HuH-7 (cell line): ENCODE measurements at places on chromosomes 5 and 9.

- no peak for DNase-seq
Observed at GRCh38 chr5:147520450-147520849, 10.6 kb upstream of the DPYSL3 start.

- no peak for DNase-seq
Observed at GRCh38 chr9:6923086-6923485, 165.3 kb downstream of the KDM4C start.

DNA sequence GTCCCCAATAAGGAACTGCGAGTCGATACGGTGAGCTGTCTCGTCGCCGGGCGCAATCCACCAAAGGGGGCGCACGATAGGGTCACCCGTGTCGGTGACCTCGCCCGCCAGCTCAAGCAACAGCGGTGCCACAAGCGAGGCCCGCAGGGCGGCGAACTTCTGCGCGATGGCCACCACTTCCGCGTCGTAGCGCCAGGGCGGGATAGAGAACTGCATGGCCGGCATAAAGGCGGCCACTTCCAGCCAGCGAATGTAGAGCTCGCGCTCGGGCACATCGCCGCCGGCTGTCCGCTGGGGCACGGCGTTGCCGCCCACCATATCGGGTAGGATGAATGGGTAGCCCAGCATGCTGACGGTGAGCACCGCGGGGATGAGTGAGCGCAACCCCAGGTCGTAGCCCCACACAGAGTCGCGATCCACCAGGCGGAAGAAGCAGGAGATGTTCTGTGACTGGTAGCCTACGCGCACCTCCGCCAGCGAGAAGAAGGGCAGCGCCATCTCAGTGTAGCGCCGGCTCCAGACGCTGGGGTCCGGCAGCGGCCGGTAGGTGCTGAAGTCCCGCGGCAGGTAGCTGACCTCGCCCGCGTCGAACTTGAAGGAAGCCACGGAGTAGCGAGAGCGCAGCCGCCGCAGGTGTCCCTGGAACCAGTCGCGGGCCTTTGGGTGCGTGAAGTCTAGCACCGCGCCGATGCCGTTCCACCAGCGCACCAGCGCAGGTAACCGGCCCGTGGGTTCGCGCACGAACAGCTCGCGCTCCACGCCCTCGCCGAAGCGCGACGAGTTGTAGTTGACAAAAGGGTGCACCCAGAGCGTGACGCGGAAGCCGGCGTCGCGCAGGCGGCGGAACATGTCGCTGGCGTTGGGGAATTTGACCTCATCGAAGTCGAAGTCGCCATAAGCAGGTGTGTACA lies 5.5 kb downstream of the MYORG start:
- DNase-seq = no peak

DNA sequence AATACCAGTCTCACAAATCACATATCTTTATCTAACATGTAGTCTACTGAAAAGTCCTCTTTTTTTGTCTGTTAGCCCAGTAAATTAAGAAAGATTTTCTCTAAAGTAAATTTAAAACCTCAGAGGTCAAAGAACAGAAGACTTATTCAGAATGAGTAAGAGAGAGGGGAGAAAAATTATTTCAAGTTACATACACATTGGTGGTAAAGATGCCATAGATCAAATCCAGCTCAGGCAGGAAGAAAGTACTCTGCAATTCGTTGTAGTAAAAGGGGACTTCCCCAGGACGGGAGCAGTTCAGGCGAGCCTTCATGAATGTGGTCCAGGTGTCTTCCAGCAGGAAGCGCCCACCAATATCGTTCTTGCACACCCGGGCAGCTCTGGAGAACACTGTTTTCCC lies 344.1 kb downstream of the SEMA5A start:
- no peak for DNase-seq

DNA sequence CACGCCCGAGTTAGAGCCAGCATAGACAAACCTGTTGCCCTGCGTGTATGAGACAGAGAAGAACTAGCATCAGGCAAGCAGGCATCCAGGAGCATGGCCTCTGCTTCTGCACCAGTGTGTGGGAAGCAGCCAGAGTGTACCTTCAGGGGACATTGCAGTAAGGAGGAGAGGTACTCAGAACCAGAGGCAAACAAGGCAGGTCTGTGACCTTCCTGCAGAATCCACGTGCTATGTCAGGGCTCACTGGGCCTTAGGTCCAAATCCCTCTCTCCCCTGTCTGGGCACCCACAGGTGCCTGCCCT lies 63.0 kb downstream of the SECISBP2 start:
- DNase-seq = no peak

- no peak for DNase-seq
Observed at GRCh38 chr5:115817386-115817785, 927 bp upstream of the CDO1 start.

GRCh38 chr9:129396365-129396708 lies 218.3 kb upstream of the IER5L start:
- DNase-seq = no peak

DNA sequence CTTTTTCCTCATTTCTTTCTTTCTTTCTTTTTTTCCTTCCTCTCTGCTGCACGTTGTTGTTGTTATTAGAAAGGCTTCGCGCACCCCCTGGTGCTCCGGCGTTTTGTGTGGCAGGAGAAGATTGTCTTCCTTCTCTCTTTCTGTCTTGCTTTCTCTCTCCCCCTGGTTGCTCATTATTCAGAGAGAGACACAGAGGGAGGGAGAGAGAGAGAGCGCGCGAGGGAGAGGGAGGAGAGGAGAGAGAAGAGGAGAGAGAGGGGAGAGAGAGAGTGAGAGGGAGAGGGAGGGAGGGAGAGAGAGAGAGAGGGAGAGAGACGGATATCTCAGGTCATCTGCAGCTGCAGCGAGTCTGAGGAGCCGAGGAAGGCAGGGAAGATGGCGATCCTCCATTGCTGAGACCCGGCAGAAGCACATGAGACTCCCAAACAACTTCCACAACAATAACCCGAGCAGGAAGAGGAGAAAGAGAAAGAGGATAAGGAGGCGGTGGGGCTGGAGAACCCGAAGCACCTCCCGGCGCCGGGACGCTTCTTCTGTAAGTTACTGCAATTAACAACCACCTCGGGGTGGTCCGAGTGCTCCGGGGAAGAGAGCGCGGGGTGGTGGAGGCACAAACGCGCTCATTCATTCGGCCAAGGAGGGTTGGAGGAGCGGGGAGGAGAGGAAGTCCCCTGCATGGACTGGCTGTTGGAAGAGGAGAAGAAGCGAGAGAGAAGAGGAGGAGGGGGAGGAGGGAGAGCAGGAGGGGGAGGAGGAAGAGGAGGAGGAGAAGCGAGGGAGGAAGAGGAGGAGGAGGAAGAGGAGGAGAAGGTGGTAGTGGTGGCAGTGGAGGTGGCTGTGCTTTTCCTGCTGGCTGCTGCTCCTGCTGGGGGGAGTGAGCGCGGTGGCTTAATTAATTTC lies at the start of gene ZNF462:
Gene ZNF462 (plus strand): TSS at position 346 of the 900 bp plus-strand sequence. CDS start 60,218 bp downstream, outside the sequence.
- DNase-seq = peak; percentile 39

GRCh38 chr9:116647515-116647809 lies 39.6 kb upstream of the TRIM32 start:
- DNase-seq = no peak

GRCh38 chr5:132751971-132752580 lies 4.8 kb downstream of the CCNI2 start:
- DNase-seq = no peak

GRCh38 chr5:102154291-102154690 lies 141.8 kb downstream of the SLCO4C1 start:
- no peak for DNase-seq

GRCh38 chr5:8842971-8843551 lies 702.8 kb downstream of the SEMA5A start:
- DNase-seq = peak; percentile 4

DNA sequence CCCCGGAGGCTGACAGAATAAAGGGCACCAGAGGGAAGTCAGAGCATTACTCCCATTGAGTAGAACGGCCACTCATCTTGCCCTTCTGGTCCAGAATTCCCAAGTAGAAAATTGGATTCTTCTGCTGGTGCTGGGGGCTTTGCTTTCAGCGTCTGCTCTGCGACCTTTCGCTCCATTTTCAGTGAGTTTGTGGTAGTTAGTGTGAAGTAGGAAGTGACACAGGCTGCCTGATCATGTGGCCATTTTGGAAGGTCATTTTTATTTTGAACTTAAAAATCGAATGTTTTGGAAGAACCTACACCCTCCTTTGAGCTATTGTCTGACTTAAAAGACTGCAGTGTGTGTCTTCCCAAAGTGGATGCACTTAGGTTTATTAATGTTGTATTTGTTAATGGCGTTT lies 56.7 kb upstream of the FAM120AOS start:
- DNase-seq = no peak

- DNase-seq = peak; percentile 5
Observed at GRCh38 chr5:180399401-180400215, 46.5 kb upstream of the GFPT2 start.

DNA sequence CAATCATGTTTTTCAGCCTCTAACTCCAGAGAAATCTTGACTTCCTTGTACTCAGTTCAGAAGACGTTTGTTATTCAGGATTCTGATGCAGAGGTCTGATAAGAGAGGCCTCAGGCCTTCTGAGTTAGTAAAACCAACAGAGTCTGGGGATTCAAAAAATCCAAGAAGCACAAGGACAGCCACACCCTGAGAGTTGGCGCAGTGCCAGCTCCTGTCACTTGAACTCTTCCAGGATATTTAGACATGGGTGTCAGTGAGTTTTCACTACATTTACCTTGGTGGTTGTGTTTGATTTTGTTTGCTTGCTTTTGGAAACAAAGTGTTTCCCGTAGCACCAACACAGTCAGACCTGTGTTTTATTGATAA lies 41.6 kb upstream of the PDE8B start:
- DNase-seq = no peak

DNA sequence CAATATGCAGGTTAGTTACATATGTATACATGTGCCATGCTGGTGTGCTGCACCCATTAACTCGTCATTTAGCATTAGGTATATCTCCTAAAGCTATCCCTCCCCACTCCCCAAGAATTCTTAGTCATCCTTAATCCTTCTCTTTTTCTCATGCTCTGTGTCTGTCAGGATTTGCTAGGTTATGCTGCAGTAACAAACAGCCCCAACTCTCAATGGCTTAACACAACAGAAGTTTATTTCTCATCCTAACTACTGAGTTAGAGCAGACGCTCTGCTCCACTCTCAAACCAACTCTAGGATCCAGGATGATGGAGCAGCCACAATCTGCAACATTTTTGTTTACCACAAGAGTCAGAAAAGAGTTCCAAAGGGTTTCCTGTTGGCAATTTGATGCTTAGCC lies 28.2 kb upstream of the FAM169A start:
- DNase-seq = no peak

GRCh38 chr9:76516871-76517270 lies 57.9 kb downstream of the GCNT1 start:
- no peak for DNase-seq

- no peak for DNase-seq
Observed at GRCh38 chr9:86183229-86184137, 76.0 kb downstream of the C9orf153 start.

DNA sequence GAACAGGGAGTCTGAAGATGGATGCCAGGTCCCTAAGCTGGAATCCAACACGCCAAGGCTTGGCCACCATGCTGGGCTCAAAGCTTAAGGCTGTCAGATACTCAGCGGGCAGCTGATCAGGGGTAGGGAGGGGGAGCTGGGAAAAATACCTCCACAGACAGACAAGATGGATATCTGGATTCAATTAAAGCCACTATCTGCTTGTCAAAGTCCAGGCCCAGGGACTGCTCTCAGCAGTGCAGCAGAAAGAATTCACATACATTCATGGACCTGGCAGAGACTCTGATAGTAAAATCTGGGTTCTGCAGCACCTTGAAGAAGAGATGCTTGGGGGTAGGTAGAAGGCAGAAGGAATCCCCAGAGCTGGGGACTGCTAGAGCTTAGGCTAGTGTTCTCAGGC lies 3.2 kb upstream of the RPP25L start:
- no peak for DNase-seq

GRCh38 chr9:109336409-109336808 lies 15.6 kb upstream of the EPB41L4B start:
- peak; percentile 66 for DNase-seq

GRCh38 chr9:33506626-33507370 lies 17.3 kb upstream of the ANKRD18B start:
- DNase-seq = no peak

DNA sequence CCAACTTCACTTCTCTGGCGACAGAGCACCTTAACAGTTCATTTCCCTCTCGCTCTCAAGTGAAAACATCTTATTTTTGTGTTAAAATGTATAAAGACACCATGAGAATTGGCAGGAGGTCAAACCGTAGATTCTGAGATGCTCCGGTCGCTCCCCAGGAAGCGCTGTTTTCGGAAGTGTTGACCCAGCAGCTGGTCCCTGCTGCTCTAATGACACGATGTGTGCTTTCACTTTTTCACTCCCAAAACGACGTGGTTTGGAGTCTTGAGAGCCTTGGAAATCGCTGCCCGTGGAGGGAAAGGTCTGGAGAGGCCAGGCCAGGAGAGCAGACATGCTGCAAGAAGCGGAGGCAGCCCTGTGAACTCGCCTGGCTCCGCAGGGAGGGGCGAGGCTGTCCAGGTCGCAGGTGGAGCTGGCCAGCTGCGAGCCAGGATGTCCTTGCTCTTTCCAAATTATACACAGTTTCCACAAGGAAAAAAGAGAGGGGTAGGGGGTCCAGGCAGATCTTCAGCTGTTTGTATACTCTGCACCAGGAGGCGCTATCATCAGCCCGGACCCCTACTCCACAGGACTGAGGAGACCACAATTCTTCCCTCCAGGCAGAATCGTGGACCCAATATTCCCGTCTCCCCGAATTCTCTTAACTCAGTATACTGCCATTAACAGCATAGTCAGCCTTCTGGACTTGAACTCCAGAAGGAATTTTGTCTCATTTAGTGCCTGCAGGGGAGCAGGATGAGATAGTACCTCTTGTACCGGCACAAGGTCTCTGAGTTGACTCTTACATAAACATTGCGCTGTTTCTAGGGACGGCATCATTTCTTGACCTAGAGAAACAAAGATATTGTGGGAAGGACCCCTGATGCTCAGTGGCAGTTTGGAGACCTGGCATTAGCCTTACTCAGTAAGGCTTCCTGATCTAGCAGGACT lies 248.6 kb upstream of the ANKRD55 start:
- DNase-seq = peak; percentile 55

GRCh38 chr5:150266871-150267291 lies 22.7 kb downstream of the CAMK2A start:
- DNase-seq = no peak

GRCh38 chr9:115598751-115599150 lies 480.8 kb upstream of the TNC start:
- no peak for DNase-seq

DNA sequence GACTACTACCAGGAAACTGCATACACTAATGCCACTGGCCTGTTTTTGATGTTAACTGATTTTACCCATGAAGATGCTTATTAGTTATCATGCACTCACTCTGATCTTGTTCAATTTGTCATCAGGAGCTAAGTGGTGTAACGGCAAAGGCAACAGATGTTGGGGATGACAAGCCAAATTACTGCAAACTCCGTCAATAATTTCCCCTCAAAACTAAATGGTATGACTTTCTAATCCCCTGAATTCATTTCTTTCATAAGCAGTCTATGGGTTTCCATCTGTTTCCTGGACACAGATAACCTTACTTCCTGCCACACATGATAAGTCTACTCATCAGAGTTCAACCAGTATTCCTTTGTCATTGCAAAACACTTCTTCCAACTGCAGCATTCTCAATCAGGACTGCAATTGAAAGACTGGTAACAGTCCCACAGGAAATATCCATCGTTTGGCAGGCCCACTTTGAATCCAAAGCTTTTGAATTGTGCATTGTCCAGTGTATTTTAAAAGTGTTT lies 96.2 kb upstream of the SMC2 start:
- DNase-seq = no peak

GRCh38 chr5:133783481-133783880 lies 171.1 kb upstream of the FSTL4 start:
- DNase-seq = no peak

- DNase-seq = no peak
Observed at GRCh38 chr9:134011401-134011800, 13.9 kb upstream of the BRD3OS start.

GRCh38 chr5:78899922-78900362 lies 85.2 kb downstream of the ARSB start:
- peak; percentile 49 for DNase-seq

- DNase-seq = no peak
Observed at GRCh38 chr5:176608937-176609723, 826 bp downstream of the GPRIN1 start.
